ENCODE measurements at places on chromosomes 6 and 20.

DNA sequence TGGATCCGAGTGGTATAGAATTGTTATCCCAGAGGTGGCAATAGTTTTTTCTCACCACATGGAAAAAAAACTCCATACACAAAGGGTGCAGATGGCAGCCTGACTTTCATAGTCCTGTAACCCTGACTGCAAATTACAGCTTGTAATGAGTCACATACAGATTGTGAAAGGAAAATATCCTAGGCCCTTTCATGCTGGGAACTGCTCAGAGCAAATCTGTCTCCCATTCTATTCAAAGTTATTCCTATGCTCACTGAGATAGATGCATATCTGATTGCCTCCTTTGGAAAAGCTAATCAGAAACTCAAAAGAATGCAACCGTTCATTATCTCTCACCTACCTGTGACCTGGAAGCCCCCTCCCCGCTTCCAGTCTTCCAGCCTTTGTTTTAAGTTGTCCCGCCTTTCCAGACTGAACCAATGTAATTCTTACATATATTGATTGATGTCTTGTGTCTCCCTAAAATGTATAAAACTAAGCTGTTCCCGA lies 108.7 kb upstream of the MAP3K4 start:
- no peak for DNase-seq

DNA sequence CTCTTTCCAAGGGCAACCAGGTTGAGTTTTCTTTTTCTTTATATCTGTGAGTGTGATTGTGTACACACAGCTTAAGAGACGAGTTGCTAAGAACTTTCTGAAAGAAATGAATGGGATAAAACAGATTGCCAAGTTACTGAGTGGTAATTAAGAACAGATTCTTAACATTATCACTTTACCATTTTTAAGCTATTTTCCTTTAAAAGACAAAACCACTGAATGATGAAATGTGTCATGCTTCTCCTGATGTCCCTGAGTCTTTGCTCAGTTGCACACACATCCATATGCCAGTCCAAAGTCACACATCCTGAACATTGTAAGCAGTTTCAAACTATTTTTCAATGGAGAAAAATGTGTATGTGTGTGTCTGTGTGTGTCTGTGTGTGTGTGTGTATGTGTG lies 5.5 kb upstream of the DAAM2 start:
- no peak for DNase-seq

DNA sequence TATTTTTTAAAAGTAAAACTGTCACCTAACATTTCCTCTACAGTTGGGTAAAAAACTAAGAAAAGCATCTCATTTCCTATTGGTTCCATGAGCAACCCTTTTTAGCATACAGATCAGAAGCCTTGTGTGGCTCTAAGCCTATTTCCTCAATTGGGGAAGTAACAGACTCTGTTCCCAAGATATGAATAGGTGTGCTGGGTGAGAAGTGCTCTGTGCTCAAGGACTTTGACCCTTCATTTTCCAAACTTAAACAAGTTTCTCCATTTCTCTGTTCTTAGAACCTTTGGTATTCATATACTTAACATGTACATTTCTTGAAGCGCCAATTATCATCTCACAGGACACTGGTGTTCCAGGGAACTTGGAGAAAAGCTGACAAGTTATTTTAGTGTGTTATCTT lies 24.1 kb downstream of the CARMIL1 start:
- no peak for DNase-seq

DNA sequence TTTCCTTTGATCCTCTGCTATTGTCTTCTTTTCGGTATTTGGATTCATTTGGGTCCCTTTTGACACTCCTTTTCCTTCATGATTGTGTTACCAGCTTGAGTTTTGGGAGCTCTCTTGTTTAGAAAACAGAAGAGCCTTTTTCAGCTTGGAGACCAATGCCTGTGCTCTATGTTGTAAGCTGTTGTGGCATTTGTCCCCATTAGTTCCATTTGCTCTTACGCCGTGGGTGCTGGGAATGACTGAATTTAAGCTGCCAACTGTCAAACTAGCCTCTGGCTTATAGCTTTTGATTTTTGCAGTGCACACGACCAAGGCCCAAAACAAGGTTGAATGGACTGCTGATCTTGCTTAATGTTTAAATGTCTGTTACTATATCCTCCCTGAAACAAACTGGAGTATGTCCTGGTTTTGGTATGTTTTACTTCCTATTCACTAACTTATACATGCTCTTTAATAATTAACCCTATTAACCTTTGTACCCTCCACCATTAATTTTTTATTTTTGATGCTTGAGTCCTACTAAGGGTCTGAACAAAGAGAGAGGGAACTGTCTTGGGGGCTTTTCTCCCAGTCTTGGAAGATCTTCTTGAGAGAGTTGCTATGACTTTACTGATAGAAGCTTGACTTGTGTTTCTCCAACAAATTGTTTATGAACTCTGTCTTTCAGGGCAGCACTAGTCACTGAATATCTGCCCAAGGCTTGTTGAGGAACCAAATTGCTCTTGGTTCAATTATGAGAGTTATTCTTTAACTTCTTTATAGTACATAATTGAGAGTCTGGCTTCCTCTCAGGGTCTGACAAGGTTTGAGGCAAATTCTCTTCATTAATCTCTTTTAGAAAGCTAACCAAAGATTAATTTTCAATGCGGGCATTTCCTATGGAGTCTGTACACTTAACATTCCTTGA lies 100.3 kb upstream of the SIRPG start:
- DNase-seq = no peak

GRCh38 chr20:31987744-31988143 lies 19.8 kb downstream of the XKR7 start:
- no peak for DNase-seq

GRCh38 chr6:131754088-131754487 lies 43.3 kb upstream of the CTAGE9 start:
- no peak for DNase-seq

DNA sequence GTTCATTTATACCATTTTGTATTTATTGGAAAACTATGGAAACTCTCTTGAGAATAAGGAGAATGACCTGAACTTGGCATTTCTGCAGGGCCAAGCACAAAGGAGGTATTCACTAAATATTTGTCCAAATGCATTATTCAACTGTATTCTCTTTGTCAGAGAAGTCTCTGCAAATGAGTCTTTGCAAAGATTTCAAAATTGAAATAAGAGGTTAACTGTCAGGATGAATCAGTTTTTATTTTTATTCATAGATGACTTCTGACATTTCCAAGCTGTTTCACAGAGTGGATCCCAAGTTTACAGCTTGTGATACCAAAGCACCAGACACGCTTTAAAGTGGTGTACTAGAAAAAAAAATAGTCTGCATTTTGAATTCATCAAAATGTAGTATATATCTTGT lies 131.6 kb downstream of the UTRN start:
- no peak for DNase-seq

DNA sequence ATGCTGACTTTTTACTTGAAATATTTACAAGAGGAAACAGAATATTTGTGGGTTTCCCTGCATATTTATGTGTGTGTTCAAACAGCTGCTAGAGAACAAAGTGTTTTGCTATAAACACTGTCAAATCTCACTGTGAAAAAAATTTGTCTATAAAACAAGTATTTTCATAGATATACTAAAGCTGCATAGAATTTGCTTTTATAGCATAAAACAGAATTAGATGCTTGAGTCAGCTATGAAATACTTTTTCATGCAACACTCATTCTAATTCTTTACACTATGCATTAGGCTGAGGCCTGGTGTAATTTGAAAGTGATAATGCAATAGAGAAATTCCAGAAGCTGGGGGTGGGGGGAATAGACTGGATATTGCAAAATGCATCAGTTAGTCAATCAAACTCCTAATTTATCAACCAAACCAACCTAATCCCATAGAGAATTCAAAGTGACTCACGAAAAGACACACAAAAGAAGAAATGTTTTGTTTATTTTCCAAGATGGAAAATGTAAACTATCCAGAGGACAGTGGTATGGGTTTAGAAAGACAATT lies 148.2 kb downstream of the LAMA2 start:
- no peak for DNase-seq
